ENCODE measurements at places on chromosomes 12 and 14.

GRCh38 chr14:90403065-90403464 is 6.2 kb downstream of the CALM1 start:
- no peak for DNase-seq

DNA sequence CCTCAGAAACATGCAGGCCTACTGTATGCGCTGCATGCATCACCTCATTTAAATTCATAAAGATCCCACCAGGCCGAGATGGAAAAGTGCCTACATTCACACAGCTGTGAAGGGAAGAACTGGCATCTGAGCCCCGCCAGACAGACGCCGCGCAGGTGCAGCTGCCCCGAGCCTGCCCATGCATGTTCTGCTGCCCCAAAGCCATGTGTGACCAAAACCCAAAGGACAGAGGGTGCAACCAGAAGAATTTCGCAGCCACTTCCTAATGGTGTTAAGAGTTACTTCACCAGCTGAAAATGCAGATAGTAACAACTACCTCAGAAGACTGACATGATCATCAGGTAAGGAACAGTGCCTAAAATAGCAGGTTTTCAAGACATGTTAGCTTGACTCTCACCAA is 13.5 kb upstream of the KRT8 start:
- DNase-seq, result no peak

DNA sequence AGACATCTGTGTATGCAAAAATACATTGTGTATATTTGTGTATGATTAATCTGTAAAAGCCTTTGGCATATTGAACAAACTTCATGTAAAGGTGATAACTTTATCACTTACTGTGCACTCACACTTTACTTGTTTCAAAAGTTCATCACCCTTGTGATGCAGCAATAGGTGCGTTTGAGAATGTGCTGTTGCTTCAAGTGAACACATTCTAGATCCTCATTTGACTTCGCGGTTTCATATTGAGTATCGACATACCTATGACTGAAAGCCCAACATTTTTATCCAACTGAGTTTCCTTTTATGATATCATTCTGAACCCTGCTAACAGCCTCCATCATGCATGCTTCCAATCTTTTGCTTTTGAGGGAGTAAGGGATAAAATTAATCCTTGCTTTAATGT is 1086.9 kb downstream of the TMEM121 start:
- DNase-seq, result no peak

- no peak for DNase-seq
These were observed 12.2 kb downstream of the PYM1 start for GRCh38 chr12:55915482-55915859.

- no peak for DNase-seq
These were observed 56.4 kb downstream of the PPP2R5E start for GRCh38 chr14:63486738-63487137.

GRCh38 chr12:101582937-101583336 is 11.8 kb upstream of the MYBPC1 start:
- no peak for DNase-seq

- DNase-seq, result peak; percentile 98
These were observed at the start of gene TRIM9 for GRCh38 chr14:51094901-51095853. TSS of gene TRIM9 (minus strand) at chr14:51095105. CDS start at chr14:51094939, 166 bp downstream.

GRCh38 chr12:78929075-78929418 is 64.5 kb downstream of the SYT1 start:
- no peak for DNase-seq

- DNase-seq, result peak; percentile 39
These were observed 506 bp upstream of the NAP1L1 start for GRCh38 chr12:76084863-76085519.

DNA sequence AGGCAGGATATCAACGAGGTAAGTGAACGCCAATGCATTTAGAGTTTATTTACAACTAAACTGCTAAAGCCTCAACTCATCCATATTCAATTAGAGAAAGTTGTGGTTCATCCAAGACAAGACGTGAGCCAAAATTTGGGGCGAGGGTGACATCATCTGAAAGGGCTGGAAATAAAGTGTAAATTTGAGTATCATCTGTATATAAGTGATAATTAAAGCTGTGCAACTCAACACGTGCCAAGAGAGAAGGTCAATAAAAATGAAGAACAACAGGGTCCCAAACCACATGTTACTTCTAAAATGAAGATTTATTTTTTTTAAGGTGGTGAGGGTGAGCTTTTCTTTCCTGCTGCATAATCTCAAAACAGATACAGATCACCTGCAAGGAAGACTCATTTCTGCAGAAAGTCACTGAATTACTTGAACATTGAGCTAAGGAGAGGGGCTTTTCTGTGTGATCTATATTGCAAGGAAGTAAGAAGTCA is 203.6 kb downstream of the EFCAB11 start:
- DNase-seq, result no peak

- no peak for DNase-seq
These were observed 243.6 kb downstream of the KIF21A start for GRCh38 chr12:39199351-39199750.

- no peak for DNase-seq
These were observed 13.6 kb upstream of the ETFBKMT start for GRCh38 chr12:31645924-31646323.

- DNase-seq, result no peak
These were observed at the start of gene IL31 for GRCh38 chr12:122174155-122174845. TSS of gene IL31 (minus strand) at chr12:122174221. CDS start at chr12:122174172, 49 bp downstream.

DNA sequence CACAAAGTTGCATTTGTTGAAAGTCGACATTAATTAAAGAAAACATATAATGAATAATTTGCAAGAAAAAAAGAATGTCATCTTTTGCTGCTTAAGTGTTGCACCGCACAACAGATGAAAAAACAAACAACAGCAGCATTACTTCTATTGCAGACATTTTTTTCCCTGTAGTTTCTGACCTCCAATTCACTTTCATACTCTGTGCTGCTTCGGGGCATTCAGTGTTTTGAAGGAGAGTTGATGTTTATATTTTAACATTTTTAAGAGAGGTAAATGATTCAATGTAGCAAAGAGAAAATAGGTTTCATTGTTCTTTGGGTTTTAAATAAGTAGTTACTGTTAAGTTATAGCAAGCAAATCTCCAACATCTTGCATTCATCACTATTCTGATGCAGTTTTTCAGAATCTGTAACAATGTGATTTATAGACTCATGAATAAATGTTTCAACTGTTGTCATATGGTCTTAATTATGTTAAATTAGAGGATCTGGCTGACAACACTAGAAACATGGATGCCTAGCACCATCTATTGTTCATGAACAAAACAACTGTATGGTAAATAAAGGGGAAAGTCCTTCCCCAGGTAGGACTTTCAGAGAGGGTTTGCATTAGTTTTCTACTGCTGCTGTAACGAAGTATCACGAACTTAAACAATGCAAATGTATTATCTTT is 168.1 kb downstream of the BCAT1 start:
- no peak for DNase-seq

DNA sequence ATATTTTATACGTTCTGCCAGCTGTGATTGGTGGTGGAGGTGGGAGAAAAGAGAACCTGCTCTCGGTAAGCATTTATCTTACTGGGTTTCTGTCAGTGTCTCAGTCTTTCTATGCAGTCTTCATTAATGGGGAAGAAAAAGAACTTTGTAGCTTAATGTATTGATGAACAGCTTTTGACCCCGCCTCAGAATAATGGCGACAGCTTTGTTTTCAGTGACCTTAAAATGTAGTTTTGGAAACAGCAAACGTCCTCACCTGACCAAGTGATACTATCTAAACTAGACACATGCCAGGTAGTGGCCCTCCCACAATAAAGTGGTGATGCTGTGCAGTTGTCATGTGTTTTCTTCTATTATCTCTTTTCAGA is 1.4 kb downstream of the DACT1 start:
- DNase-seq, result no peak
